ENCODE measurements at places on chromosomes 3 and 15.

DNA sequence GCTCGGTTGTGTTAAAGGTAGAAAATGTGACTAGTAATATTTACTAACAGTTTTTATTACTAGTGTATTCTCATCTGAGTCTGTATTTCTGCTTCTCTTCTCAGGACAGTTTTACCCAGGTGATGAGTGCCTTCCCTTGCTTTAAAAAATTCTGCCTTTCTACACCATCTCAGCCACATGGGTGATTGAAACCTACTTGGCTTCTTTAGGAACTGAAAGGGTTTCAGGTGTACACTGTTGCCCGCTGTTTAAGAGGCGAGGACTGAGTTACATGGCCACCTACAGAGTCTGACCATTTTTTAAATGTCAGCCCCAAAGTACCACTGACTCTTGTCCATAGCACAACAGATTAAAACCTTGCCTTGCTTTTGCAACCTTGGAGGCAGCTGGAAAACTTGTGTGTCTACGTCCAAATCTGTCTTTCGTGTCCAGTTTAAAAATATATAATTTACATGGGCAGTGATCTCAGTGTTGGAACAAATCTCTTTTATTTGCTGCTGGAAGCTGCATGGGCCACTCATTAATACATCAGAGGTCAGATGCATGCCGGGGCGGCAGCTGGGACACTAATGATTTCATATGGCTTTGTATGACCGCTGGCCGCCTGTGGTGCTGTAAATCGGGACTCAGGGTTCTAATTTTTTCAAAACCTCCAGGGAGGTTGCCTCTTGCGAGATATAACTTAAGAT, 44.6 kb downstream of the TRIM71 start:
- H3K36me3 ChIP-seq, result no peaks in the 10 kb centered on the region
- no peak overlapping the region for H3K27ac ChIP-seq
- no peaks in the 10 kb centered on the region for H3K4me1 ChIP-seq
- no peak overlapping the region for H3K4me3 ChIP-seq

- no peaks in the 10 kb centered on the region for H3K36me3 ChIP-seq
- no peak overlapping the region for H3K4me3 ChIP-seq
- H3K4me1 ChIP-seq, result peaks cover 6% of the 10 kb centered on the region
- no peaks in the 10 kb centered on the region for H3K27me3 ChIP-seq
These were observed 68.1 kb upstream of the DLG1 start for GRCh38 chr3:197366301-197367044.

DNA sequence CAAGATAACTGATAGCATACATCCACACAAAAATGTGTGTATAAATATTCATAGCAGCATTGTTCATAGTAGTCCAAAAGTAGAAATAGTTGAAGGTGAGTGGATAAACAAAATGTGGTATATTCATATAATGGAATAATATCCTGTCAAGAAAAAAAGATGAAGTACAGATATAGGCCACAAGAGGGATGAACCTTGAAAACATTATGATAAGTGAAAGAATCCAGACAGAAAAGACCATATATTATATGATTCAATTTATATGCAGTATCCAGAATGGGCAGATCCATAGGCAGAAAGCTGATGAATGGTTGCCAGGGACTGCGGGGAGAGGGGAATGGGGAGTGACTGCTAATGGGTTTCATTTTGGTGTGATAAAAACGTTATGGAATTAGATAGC, 54.3 kb upstream of the TNIK start:
- no peaks in the 10 kb centered on the region for H3K4me1 ChIP-seq
- DNase-seq, result no peak
- no peaks in the 10 kb centered on the region for H3K27me3 ChIP-seq

- no peaks in the 10 kb centered on the region for H3K27me3 ChIP-seq
- H3K36me3 ChIP-seq, result no peaks in the 10 kb centered on the region
- H3K4me3 ChIP-seq, result no peak overlapping the region
- DNase-seq, result no peak
- no peaks in the 10 kb centered on the region for H3K4me1 ChIP-seq
- H3K27ac ChIP-seq, result no peak overlapping the region
These were observed 41.5 kb downstream of the PLSCR4 start for GRCh38 chr3:146209371-146209770.

GRCh38 chr3:83193526-83193925, 1432.1 kb upstream of the GBE1 start:
- no peaks in the 10 kb centered on the region for H3K27me3 ChIP-seq
- H3K27ac ChIP-seq, result no peak overlapping the region
- no peaks in the 10 kb centered on the region for H3K4me1 ChIP-seq
- no peaks in the 10 kb centered on the region for H3K36me3 ChIP-seq

GRCh38 chr15:57526076-57526475, 65.6 kb upstream of the MYZAP start:
- H3K27me3 ChIP-seq, result no peaks in the 10 kb centered on the region
- no peaks in the 10 kb centered on the region for H3K36me3 ChIP-seq
- H3K27ac ChIP-seq, result no peak overlapping the region
- H3K4me1 ChIP-seq, result no peaks in the 10 kb centered on the region
- no peak for DNase-seq

GRCh38 chr3:72145506-72146380, 360.8 kb upstream of the PROK2 start:
- no peaks in the 10 kb centered on the region for H3K4me1 ChIP-seq
- no peak overlapping the region for H3K4me3 ChIP-seq
- H3K27me3 ChIP-seq, result no peaks in the 10 kb centered on the region
- H3K27ac ChIP-seq, result no peak overlapping the region
- no peaks in the 10 kb centered on the region for H3K36me3 ChIP-seq

GRCh38 chr15:40082195-40082883, 26.3 kb downstream of the BMF start:
- H3K36me3 ChIP-seq, result no peaks in the 10 kb centered on the region
- H3K27me3 ChIP-seq, result no peaks in the 10 kb centered on the region
- no peaks in the 10 kb centered on the region for H3K4me1 ChIP-seq
- peak overlapping the region; percentile 85 for H3K27ac ChIP-seq

GRCh38 chr3:42914771-42915515, 9.0 kb downstream of the ZNF662 start:
- H3K4me3 ChIP-seq, result no peak overlapping the region
- no peaks in the 10 kb centered on the region for H3K4me1 ChIP-seq
- DNase-seq, result no peak
- H3K27ac ChIP-seq, result no peak overlapping the region
- peaks cover 34% of the 10 kb centered on the region for H3K36me3 ChIP-seq

- no peak for DNase-seq
- no peaks in the 10 kb centered on the region for H3K4me1 ChIP-seq
- H3K27me3 ChIP-seq, result no peaks in the 10 kb centered on the region
These were observed 97.1 kb downstream of the TMEM212 start for GRCh38 chr3:171940151-171940649.

GRCh38 chr3:156548902-156549301, 6.0 kb downstream of the SSR3 start:
- DNase-seq, result no peak
- H3K27ac ChIP-seq, result peak overlapping the region; percentile 68
- H3K36me3 ChIP-seq, result no peaks in the 10 kb centered on the region
- H3K4me3 ChIP-seq, result no peak overlapping the region
- no peaks in the 10 kb centered on the region for H3K4me1 ChIP-seq

- H3K36me3 ChIP-seq, result no peaks in the 10 kb centered on the region
- no peaks in the 10 kb centered on the region for H3K4me1 ChIP-seq
- no peaks in the 10 kb centered on the region for H3K27me3 ChIP-seq
- H3K27ac ChIP-seq, result no peak overlapping the region
- DNase-seq, result no peak
These were observed 20.7 kb downstream of the HGD start for GRCh38 chr3:120661106-120661905.

- H3K4me1 ChIP-seq, result no peaks in the 10 kb centered on the region
- H3K27me3 ChIP-seq, result no peaks in the 10 kb centered on the region
- no peaks in the 10 kb centered on the region for H3K36me3 ChIP-seq
- no peak overlapping the region for H3K27ac ChIP-seq
- no peak for DNase-seq
- H3K4me3 ChIP-seq, result no peak overlapping the region
These were observed 59.9 kb upstream of the PPIB start for GRCh38 chr15:64222573-64223366.

DNA sequence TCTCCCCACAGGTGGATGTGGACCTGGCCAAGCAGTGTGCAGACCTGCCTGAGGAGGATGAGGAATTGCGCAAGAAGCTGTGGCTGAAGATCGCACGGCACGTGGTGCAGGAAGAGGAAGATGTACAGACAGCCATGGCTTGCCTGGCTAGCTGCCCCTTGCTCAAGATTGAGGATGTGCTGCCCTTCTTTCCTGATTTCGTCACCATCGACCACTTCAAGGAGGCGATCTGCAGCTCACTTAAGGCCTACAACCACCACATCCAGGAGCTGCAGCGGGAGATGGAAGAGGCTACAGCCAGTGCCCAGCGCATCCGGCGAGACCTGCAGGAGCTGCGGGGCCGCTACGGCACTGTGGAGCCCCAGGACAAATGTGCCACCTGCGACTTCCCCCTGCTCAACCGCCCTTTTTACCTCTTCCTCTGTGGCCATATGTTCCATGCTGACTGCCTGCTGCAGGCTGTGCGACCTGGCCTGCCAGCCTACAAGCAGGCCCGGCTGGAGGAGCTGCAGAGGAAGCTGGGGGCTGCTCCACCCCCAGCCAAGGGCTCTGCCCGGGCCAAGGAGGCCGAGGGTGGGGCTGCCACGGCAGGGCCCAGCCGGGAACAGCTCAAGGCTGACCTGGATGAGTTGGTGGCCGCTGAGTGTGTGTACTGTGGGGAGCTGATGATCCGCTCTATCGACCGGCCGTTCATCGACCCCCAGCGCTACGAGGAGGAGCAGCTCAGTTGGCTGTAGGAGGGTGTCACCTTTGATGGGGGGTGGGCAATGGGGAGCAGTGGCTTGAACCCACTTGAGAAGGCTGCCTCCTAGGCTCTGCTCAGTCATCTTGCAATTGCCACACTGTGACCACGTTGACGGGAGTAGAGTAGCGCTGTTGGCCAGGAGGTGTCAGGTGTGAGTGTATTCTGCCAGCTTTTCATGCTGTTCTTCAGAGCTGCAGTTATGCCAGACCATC, 8.6 kb downstream of the VPS18 start:
- H3K36me3 ChIP-seq, result peaks cover 6% of the 10 kb centered on the region
- H3K27me3 ChIP-seq, result no peaks in the 10 kb centered on the region
- no peak overlapping the region for H3K4me3 ChIP-seq
- DNase-seq, result no peak
- peaks cover 18% of the 10 kb centered on the region for H3K4me1 ChIP-seq

DNA sequence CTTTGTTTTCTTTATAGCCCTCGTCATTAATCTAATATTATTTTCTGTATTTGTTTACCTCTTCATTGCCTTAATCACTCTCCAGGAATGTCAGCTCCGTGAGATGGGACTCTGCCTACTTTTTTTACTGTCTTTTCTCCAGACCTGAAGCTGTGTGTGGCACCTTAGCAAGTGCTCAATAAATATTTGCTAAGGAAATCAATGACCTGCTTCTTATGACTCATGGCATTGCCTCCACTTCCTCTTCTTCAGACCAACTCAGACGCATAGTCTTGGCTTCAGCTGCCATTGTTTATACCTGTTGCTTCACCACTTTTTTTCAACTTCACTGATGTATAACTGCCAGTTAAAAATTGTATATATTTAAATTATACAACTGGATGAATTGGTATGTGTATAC, 218.5 kb upstream of the CMC1 start:
- H3K27me3 ChIP-seq, result no peaks in the 10 kb centered on the region
- H3K4me1 ChIP-seq, result no peaks in the 10 kb centered on the region
- DNase-seq, result no peak
- H3K27ac ChIP-seq, result no peak overlapping the region
- H3K36me3 ChIP-seq, result no peaks in the 10 kb centered on the region

GRCh38 chr3:41640076-41640475, 321.8 kb downstream of the ULK4 start:
- H3K4me1 ChIP-seq, result no peaks in the 10 kb centered on the region
- DNase-seq, result no peak
- H3K36me3 ChIP-seq, result no peaks in the 10 kb centered on the region
- no peaks in the 10 kb centered on the region for H3K27me3 ChIP-seq
- H3K4me3 ChIP-seq, result no peak overlapping the region

- H3K4me1 ChIP-seq, result peaks cover 6% of the 10 kb centered on the region
- no peak overlapping the region for H3K4me3 ChIP-seq
- DNase-seq, result no peak
- H3K27me3 ChIP-seq, result no peaks in the 10 kb centered on the region
These were observed 172.7 kb upstream of the TRIM42 start for GRCh38 chr3:140505213-140505612.

DNA sequence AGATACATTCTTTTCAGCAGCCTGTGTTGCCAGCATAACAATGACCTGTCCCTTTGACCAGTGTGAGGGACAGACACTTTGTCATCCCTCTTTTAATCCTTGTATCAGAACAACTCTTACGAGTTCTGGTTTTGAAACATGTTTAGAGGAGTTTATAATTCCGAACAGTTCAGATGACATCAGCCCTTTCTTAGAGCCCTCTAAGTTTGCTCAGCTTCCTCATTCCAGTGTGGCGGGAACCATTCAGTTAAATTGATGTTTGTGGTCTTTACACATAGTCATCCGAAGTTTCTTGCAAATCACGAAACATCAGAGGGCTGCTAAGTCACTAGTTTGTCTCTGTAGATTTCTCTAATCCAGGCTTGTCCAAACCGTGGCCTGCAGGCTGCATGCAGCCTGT, 102.5 kb downstream of the AKAP13 start:
- H3K27me3 ChIP-seq, result no peaks in the 10 kb centered on the region
- no peak overlapping the region for H3K4me3 ChIP-seq
- no peaks in the 10 kb centered on the region for H3K36me3 ChIP-seq
- peak overlapping the region; percentile 56 for H3K27ac ChIP-seq

DNA sequence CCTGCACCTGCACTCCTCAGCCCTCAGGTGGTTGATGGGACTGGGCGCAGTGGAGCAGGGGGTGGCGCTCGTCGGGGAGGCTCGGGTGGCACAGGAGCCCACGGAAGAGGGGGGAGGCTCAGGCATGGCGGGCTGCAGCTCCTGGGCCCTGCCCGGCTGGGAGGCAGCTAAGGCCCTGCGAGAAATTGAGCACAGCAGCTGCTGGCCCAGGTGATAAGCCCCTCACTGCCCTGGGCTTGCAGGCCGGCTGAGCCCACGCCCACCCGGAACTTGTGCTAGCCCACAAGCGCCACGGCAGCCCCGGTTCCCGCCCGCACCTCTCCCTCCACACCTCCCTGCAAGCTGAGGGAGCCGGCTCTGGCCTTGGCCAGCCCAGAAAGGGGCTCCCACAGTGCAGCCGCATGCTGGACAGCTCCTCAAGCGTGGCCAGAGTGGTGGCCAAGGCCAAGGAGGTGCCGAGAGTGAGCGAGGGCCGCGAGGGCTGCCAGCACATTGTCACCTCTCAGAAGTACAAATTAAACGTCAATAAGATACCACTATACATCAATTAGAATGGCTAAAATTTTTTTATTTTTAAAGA, 5.1 kb upstream of the VHL start:
- H3K4me3 ChIP-seq, result no peak overlapping the region
- H3K4me1 ChIP-seq, result no peaks in the 10 kb centered on the region
- DNase-seq, result no peak
- H3K27ac ChIP-seq, result no peak overlapping the region

DNA sequence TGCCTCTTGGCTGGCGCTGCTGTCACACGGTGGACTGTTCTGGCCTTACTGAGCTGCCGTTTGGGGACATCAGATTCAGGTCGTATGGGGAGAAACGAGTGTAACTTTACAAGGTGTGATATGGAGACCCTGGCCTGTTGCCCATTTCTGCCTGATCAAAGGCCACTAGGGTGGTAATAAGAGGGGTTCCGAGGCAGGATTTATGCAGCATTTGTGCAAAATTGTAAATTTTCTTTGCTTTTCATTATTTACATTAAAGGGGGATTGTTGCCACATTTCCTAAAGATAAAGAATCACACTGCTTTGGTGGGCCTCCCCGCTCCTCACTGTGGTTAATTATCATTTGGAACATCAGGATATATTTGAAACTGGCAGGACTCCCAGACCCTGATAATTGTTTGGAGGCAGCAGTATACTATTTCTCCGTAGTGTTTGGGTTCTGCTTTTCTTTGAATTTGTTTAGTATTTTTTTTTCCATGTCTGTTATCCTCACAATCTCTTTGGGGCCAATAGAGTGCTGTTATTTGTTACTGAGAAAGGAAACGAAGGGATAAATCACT, 891 bp downstream of the NXPE3 start:
- H3K27ac ChIP-seq, result peak overlapping the region; percentile 89
- H3K36me3 ChIP-seq, result no peaks in the 10 kb centered on the region
- peak overlapping the region; percentile 86 for H3K4me3 ChIP-seq
- H3K4me1 ChIP-seq, result no peaks in the 10 kb centered on the region
